ENCODE measurements at places on chromosomes 7 and 10. TPM values are rescaled to one million over a fixed set of nuclear protein-coding genes. Genes with fewer than 3 reads are reported as not detected.

Gene SYT15
- 11.6 TPM for total RNA-seq

Gene ASAH2
- 21.0 TPM for total RNA-seq

Gene UCMA
- total RNA-seq = not detected

Gene LRGUK
- total RNA-seq = 9.1 TPM

Gene PMS2
- total RNA-seq = 5.1 TPM

Gene TRPV5
- not detected for total RNA-seq

Gene BICC1
- total RNA-seq = 3.2 TPM

Gene A1CF
- 0.17 TPM for total RNA-seq

Gene TRIP6
- 70.4 TPM for total RNA-seq

Gene SPDYE8
- total RNA-seq = not detected

Gene C10orf71
- not detected for total RNA-seq

Gene SPDYE2
- total RNA-seq = not detected

GRCh38 chr10:6840766-6841165, 260.7 kb upstream of the PRKCQ start:
- no peak for DNase-seq

DNA sequence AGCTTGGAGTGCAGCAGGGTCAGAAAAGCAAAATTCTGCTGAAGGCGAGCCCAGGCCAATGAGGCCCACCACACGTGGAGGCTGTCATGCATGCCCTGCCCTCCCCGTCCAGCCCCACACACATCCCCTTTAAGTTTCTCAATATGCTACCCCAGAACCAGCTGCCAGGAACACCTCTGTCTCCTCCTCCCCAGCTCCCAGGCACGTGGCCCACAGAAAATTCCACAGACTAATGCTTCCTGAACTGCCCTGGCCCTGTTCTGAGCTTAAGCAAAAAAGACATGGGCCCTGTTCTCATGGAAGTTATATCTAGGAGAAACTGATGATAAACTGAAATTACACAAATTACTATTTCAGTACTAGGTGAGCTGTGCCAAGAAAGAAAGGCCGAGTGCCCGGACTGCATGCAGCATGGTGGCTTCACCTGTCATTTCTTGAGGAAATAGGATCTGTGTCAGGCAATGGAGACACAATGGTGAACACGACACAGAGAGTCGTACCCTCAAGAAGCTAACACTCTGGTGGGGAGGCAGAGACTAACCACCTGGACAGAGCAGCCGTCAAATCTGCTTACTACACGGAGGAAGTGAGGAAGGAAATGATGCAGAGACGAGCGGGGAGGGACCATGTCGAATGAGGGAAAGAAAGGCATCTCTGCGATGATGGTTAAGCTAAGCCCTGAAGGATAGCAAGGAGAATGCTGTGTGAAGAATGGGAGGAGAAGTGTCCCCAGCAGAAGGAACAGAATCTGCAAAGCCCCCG, 44.5 kb downstream of the PODXL start:
- no peak for DNase-seq

DNA sequence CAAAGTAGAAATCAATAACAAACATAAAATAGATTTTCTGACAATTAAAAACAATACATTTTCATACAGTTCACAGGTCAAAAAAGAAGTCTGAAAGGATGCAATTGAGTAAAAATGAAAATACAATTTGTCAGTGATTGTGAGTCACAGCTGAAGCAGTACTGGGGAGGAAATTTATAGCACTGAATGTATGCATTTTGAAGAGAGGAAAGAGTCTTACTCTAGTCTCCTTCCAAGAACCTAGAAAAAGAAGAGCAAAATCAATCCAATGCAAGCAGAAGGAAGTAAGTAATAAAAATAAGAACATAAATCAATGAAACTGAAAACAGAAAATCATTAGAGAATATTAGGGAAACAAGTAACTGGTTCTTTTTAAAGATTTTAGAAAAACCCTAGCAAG, 507.2 kb upstream of the IGFBP3 start:
- no peak for DNase-seq

GRCh38 chr7:117048882-117049281, 95.6 kb downstream of the ST7 start:
- DNase-seq = no peak

DNA sequence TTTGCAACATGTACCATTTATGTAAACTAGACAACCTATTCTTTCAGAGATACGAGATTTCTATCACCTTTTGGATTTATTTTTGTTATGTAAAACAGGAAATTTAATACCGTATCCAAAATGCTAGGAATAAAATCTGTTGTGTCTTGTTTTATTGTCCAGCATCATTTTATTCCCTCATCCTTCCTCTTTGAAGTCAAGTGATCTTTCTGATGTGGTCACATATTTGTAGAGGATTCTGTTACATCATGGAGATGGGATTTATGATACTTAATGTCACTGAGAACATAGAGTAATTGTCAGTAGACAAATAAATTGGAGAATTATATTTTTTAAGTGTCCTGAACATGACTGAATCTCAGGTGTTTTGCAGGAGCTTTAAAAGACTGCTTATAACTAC, 64.7 kb downstream of the ZNF277 start:
- DNase-seq = no peak

DNA sequence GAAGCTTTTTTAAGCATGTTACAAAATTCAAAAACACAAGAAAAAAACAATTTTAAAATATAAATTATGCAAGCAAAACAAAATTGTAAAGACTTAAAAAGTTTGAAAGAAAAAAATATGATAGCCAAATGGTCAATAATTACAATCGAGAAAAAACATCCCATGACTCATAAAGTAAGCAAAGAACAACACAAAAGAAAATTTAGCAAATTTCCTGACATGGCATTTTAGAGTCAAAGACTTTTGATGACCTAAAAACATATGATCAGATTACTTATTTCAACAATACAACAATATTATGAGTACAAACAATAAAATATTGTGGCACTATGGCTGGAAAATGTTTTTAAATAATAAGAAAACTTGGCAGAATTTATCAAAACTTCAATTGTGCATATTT, 312.1 kb upstream of the MEOX2 start:
- DNase-seq = no peak

DNA sequence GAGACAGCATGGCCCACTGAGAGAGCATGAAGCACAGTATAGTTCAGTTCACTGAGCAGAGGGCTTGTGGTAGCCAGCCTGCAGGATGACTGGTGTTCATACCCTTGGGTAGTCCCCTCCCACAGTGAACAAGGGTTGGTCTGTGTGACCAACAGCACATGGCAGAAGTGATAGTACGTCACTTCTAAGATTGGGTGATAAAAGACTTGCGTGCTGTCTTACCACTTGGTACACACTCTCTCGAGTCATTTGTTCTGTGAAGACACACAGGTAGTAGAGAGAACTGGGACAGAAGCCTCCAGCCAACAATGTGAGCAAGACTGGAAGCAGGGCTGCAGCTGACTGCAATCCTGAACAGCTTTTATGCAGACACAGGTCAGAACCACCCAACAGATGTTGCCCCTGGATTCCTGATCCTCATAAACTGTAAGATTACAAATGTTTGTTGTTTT, 14.6 kb downstream of the EPC1 start:
- peak; percentile 36 for DNase-seq

DNA sequence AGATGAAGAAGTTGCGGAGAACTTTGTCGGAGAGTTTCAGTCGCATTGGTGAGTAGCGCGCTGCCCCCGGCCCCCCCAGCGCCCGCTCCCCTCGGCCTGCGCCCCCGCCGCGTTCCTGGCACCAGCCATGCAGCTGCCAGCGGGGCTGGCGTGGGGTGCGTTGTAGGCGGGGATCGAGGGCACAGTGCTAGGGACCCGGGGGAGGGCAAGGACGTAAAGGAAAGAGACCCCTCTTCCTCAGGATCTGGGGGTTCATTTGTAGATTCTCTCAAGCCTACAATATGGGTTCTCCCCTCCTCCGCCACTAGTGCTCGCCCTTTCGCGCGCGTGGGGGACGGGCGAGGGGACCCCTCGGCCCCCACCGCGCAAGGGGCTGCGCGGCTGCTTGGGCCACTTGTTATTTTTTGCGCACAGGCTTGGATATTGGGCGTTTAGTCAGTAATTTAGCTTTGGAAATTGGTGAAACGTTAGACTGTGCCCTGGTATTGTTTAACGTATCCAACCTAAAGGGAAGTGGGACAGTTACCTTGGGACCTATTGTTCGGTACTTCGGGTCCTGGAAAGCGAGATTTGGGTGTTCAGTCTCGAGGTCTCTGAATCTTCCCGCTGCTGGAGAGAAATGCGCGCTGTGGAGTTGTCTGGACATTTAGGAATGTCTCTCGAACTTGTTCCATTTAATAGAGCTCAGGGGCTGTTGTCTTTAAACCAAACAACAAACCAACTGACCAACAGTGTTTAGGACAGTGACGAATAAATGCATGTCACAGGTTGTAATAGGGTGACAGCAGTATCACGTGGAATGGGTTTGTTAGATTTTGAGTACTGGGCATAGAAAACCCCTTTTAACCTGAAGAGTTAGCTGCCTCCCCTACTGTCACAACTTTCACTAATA, 796 bp downstream of the CDK14 start:
- no peak for DNase-seq

GRCh38 chr7:90180649-90181048, 26.4 kb downstream of the STEAP1 start:
- DNase-seq = no peak

DNA sequence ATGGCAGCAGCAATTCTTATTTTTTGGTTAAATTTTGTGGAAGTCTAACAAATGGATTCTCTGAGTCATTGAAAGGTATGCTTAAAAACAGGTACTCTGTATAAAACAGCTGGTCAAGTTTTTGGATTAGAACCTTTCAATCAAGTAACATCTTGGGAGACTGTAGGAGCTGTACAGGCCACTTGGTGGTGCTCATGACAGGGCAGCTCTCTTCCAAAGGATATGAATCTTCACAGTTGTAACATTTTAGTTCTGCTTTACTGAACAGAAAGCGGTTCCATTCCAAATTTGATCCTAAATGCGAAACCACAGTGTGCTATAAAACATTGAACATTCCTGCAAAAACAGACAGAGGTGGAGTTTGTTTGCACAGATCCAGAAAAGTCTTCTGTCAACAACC, 44.5 kb upstream of the AGR3 start:
- peak; percentile 54 for DNase-seq

DNA sequence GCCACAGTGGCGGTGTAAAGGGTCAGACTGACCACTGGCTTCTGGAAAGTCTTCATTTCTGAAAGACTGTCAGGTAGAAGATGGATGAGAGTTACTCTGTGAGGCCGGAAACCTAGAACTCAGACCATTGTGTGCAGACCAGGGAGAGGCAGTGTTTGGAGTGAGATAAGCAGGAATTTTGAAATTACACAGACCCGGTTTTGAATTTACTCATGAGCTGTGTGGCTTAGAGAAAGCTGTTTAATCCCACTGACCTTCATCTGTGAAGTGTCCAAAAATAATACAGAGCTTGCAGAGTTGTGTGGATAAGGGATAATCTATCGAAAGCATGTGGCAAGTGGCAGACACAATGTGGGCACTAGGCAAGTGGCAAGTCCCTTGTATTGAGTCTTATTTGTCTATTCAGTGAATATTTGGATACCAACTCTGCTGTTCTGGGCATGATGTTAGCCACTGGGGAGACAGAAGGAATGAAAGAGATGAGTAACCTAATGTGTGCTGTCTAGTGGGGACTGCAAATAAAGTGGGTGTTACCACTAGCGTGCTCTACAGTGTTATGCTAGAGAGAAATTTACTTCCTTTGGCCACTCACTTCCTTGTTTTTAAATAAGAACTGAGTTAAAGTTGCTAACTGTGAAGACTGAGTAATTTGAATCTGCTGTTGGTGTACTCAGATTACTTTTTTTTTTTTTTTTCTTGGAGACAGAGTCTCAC, 69.4 kb downstream of the KIAA1217 start:
- DNase-seq = no peak

- no peak for DNase-seq
Observed at GRCh38 chr7:40470817-40471216, 336.0 kb downstream of the SUGCT start.

GRCh38 chr10:109027534-109028185, 895.7 kb downstream of the XPNPEP1 start:
- no peak for DNase-seq

GRCh38 chr10:11255796-11256444, 238.2 kb downstream of the CELF2 start:
- DNase-seq = no peak

- no peak for DNase-seq
Observed at GRCh38 chr10:47318706-47319105, 3.5 kb upstream of the GDF2 start.

- DNase-seq = no peak
Observed at GRCh38 chr10:44951576-44952226, 7.9 kb upstream of the RASSF4 start.

GRCh38 chr10:74575191-74575720, 251.1 kb upstream of the KAT6B start:
- no peak for DNase-seq

DNA sequence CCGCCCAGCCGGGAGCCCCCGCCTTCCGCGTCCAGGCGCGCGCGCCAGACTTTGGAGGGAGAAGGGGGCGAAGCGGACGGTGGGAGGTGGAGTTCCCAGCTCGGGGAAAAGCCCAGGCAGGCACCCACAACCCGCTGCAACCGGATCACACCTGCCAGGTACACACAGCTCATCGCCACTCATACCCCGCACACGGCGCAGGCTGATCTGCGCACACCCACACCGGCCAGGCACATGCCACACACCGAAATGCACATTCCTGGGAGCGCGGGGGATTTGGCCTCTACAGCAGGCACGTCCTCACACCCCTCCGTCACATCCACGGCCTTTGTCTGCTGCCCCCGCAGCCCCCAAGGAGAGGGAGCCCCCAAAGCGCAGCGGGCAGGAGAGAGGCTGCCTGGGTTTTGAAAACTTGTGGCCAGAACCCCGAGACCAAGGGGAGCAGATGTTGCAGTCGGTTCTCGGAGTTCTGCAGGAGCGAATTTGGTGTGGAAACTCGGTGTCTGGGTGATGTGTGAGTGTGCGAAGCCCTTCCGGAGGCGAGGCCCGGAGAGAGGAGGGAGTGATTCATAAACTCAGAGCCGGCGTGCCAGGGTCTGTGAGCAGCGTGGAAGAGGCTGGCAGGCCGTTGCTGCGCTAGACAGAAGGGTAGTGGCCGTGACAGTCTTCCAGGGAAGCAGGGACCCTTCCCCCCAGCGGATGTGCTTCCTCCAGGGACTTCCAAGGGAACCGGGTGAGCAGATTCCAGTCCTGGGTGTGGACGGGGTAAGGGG, 734 bp downstream of the CHST3 start:
- no peak for DNase-seq

- no peak for DNase-seq
Observed at GRCh38 chr7:27917119-27917518, 177.2 kb downstream of the TAX1BP1 start.

DNA sequence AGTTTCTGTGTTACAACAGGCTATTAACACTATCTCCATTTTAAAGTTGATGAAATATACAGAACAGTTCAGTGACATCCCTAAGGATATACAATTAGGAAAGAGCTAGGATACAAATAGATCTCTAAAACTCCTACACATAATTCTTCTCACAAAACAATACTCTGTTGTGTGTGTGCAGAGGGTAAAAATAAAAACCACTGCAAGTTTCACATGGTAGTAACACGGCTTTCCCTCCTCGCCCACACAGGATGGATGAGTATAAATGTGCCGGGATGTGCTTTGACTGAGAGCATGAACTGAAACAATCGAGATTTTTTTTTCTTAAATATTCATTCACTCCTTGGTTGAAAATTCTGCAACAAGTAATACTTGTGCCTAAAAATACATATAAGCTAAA, 131.5 kb upstream of the C1QL3 start:
- no peak for DNase-seq
